ENCODE measurements at places on chromosomes 6 and 20.

DNA sequence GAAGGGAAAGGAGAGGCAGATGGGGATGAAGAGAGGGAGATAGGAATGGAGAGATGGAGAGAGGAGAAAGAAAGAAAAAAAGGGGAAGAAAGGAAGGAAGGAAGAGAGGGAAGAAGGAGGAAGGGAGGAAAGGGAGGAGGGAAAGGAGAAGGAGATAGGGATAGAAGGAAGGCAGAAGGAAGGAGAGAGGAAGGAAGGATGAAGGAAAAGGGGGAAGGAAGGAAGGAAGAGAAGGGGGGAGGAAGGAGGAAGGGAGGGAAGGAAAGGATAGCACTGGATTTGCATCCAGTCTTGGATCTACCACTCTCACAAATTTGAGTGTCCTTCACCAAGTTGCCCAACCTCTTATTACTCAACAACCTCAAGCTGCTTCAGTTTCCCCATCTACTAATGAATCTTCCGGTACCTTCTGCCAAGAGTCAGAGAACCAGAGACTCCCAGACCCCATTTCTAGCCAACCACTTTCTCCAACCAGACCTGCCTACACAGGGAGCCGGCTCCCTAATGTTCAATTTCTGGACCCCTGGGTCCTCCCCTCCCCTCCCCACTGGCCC lies 79.7 kb upstream of the FOXP4 start:
- no peak for DNase-seq

DNA sequence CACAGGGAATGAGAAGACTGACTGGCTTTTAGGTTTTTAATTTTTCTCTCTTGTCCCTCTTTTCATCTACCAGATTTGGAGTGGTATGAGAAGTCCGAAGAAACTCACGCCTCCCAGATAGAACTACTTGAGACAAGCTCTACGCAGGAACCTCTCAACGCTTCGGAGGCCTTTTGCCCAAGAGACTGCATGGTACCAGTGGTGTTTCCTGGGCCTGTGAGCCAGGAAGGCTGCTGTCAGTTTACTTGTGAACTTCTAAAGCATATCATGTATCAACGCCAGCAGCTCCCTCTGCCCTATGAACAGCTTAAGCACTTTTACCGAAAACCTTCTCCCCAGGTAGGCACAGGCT lies 644 bp downstream of the MAD2L1BP start:
- no peak for DNase-seq

- DNase-seq, result no peak
These were observed 29.5 kb downstream of the ZBP1 start for GRCh38 chr20:57590485-57591288.

- no peak for DNase-seq
These were observed 24.9 kb downstream of the NPEPL1 start for GRCh38 chr20:58717278-58718091.

DNA sequence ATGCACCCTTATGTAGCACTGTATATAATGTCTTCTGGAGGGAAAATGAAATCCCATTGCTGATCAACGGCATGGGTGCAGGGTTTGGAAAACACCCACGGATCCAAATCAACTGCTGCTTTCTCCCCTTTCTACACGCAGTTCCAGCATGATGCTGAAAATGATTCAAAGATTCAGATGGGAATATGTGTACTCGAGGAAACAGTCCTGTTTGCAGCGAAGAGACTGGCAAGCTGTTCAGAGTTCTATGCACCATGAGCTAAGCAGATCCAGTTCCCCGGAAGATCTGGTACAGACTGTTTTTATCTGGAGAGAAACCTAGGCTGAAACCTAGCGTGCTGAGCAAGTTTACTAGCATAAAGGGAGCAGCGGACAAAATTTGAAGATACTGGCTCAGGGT lies 47.9 kb upstream of the CDH4 start:
- no peak for DNase-seq

DNA sequence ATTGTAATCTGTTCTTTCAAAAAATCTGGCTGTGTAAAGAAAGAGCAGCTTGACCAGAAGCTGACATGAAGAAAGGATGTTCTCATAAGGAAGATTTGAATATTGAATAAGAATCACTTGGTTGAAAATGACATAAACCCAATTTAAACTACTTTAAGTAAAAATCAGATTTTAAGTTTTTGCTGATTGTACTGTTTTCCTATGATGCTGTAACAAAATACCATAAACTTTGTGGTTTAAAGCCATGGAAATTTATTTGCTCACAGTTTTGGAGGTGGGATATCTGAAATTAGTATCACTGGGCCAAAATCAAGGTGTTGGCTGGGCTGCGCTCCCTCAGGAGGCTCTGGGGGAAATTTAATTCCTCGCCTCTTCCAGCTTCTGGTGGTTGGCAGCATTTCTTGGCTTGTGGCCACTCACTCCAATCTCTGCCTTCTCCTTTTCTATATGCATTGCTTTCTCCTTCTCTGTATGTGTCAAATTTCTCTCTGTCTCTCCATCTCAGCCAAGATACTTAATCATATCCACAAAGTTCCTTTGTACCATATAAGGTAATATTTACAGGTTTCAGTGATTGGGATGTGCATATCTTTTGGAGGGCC lies 141.2 kb upstream of the ZFP64 start:
- no peak for DNase-seq

GRCh38 chr6:87660226-87660911 lies 41.7 kb downstream of the AKIRIN2 start:
- no peak for DNase-seq

DNA sequence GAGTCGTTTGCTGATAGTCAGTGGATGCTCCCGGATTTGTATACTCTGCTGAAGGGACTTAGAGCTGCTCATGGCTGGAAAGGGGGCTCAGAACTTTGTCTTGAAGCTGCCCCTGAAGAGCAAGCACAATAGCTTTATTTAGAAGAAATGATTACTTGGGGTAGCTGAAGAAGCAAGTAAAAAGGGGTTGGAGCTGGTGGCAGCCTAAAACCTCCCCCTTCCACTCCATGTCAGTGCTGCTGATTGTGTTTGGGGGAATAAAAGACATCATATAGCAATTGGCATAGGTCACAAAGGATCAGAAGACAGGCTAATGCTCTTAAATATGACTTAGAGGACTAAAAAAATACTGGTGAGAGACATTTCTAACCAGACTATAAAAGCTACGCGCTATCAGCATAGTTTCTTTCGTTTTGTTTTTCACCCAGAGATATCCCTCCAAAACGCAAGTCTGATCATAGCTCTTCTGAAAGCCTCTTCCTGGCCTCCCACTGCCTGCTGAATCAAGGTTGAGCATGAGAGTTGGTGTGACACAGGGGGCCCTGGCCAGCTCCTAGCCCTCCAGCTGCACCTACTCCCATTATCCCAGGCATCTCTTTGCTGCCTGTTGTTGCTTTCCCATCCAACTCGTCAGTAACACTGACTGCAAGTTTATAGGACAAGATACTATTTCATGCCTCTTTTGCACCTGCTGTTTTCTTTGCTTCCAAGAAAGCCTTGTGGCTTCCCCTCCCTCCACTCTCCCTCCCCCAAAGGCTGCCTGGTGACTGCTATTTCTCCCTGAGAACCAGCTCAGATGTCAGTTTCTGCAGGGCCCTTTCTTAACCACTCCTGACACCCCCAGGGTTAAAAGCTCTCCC lies 33.9 kb upstream of the SGK1 start:
- no peak for DNase-seq

DNA sequence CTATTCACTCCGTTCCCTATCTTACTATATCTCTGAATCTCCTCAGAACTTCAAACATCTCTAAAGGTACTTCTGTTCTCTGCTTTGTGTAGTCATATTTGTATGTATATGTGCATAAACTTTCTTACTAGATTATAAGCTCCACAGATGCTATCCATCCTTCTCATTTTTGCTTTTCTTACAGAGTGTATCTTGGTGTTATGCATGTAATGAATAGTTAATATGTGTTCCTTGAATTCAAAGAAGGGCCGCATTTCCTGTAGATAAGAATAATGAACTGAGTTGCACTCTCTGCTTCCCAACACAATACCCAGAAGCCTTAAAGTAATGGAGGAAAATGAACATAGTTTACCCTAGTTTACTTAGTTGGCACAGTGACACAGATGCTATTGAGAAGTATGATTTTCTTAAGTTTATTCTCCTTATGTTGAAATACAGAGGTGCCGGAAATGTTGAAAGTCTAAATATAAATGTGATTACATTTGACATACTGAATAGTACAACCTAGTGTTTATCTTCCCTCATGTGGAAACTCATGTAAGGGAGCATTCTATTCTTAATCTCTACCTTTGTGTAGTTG lies 6.0 kb downstream of the NUS1 start:
- no peak for DNase-seq

- no peak for DNase-seq
These were observed 6.8 kb downstream of the HDDC2 start for GRCh38 chr6:125294925-125295324.

DNA sequence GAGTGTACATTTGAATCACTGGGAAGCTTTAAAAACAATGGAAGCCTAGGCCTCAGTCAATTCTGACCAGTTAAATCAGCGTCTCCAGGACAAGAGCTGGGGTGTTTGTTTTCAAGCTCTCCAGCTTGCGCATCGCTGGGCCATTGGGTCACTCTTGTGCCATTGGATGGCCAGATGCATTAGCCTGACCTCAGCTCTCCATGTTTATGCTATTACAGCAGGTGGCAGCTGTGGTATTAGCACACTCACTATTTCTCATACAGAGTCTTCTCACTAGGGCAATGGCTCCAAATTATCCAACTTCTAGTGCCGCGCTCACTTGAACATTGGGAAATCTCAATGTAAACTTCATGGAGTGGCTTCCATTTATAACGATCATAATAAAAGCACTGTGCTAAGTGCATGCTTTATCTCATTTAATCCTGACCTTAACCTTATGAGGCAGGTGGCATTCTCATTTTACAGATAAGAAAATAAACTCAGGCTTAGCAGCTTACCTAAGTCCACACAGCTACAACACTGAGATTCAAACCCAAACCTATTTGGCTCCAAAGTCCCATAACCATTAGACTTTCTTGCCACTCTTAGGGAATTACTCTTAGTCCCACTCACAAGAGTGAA lies 108.8 kb downstream of the PPP1R14C start:
- no peak for DNase-seq

DNA sequence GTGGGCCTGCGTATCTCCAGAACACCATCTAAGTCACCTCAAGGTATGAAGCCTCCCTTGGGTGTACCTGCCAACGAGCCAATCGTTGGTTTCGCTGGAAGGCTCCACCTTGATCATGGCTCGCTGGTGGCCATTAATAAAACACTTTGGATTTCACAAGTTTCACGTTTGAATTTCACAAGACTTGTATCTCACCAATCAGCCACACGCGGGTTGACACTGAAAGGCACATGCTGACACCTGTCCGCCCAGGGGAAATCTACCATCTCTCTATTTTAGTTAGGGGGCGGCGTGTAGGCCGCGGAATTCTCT lies 586 bp upstream of the HMGA1 start:
- DNase-seq, result peak; percentile 48

DNA sequence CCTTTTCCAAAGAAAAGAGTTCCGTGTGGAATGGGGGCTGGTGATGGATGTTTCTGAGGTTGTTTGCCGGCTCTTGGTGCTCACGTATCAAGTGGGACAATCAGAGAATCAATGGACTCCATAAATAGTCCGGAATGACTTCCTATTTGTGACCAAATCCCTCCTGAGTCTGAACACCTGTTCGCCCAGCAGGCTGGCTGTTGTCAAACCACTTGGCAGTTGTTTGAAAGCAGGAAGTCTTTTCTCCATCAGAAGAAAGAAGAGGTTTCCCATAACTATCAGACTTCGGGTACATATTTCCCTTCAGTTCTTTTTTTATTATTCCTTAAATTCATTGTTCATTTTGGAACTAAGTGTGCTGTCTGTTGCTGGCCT lies 154.7 kb upstream of the RIN2 start:
- no peak for DNase-seq

GRCh38 chr20:48042628-48043027 lies 257.3 kb upstream of the SULF2 start:
- no peak for DNase-seq

- DNase-seq, result peak; percentile 67
These were observed 49.4 kb downstream of the TMEM242 start for GRCh38 chr6:157273756-157274470.

GRCh38 chr6:170258407-170258806 lies 32.5 kb downstream of the DLL1 start:
- DNase-seq, result no peak

DNA sequence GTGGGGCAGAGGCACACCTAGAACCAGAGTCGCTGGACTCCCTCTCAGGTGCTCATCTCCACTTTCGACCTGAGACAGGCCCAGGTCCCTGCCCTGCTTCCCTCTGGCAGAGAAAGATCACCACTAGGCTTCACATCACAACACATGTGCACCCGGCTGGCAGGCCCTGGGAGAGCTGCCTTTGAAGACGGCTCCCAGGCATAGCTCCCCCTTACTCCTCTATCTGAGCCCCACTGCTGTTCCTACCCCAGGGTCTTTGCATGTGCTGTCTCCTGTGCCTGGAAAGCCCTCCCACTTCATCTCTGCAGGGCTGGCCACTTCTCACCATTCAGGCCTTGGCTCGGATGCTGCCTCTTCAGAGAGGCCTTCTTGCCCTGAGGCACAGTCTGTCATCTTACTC lies 89.2 kb downstream of the NOL4L start:
- no peak for DNase-seq

GRCh38 chr6:168941036-168941435 lies 312.6 kb downstream of the THBS2 start:
- DNase-seq, result no peak

GRCh38 chr6:160077526-160077925 lies 44.1 kb upstream of the SLC22A1 start:
- DNase-seq, result no peak

- no peak for DNase-seq
These were observed 128.5 kb downstream of the HFE start for GRCh38 chr6:26215585-26216358.

DNA sequence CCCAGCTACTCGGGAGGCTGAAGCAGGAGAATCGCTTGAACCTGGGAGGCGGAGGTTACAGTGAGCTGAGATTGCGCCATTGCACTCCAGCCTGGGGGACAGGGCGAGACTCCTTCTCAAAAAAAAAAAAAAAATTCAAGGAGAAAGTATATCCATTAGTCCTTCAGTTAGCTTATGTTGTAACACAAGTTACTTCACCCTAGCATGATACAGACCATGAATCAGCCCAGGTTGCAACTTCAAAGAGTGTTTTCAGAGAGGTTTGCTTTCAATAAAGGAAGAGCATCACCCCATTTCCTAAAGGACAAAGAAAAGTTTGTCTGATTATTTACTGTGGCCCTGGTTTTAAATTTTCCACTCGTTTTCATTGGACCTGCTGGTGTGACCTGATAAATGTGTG lies 73.0 kb downstream of the SERAC1 start:
- DNase-seq, result no peak

DNA sequence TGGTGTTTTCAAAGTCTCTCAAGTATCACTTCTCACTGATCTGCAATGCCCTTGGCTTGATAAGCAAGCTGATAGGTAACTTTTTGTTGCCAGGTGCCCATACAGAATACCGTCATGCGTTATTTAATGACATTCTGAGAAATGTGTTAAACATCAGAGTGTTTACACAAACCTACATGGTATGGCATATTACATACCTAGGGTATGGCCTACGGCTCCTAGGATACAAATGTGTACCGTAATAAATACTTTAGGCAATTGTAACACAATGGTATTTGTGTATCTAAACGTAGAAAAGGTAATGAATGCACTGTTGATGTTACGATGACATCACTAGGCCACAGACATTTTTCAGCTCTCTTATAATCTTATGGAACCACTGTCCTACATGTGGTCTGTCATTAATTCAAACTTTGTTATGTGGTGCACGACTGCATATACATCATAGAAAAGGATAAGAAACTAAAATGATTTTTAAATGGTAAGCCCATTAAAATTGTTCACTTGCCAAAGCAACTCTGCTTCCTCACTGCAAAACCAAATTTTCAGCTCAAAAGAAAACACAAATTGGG lies 35.7 kb downstream of the CSNK2A1 start:
- DNase-seq, result no peak

- no peak for DNase-seq
These were observed 146.5 kb upstream of the FERMT1 start for GRCh38 chr20:6269168-6269873.

GRCh38 chr6:152598421-152598820 lies 38.7 kb downstream of the SYNE1 start:
- no peak for DNase-seq

All from activated gamma-delta T cell treated with Interleukin-2 at 50 U/mL for 16 hours (primary cell).